ENCODE measurements at places on chromosomes 7 and 10. TPM values are rescaled to one million over a fixed set of nuclear protein-coding genes. Genes with fewer than 3 reads are reported as not detected.

GRCh38 chr7:116633131-116633988 lies 38.6 kb upstream of the MET start:
- no peak for DNase-seq

- DNase-seq = no peak
Observed at GRCh38 chr7:46996972-46997371, 584.9 kb downstream of the TNS3 start.

- DNase-seq = no peak
Observed at GRCh38 chr10:60200012-60200681, 189.5 kb downstream of the ANK3 start.

DNA sequence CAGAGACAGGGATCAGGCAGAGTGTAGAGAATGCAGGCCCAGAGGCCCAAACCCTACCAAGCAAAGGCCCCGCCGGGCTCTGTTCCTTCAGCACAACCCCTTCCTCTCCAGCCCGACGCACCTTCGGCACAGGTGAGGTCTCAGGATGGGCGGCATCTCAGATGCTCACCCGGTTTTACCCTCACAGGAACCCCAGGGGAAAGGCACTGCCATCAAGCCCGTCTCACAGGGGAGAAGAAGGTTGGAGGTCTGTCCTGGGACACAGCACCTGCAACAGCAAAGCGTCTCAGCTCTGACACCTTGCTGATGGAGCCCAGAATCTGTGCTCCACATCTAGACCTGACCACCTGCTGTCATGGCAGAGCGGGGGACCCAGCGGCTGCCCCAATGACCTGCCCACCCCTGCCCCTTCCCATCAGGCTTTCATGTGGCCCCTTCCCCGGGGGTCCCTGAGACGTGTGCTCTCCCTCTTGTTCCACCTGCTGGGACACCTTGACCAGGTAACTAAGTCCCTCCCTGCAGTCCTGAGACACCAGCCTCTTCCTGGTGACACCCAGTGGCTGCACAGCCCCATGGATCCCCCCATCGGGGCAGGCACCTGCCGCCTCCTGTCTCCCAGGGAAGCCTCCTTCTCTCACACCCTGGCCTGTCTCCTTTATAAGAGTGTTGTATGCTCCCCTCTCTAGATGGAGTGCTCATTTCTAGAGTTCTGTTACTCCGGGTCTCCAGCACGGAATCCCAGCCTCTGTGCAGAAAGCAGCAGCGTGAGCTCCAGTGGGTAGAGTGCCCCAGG lies 315.6 kb downstream of the DNAJB6 start:
- DNase-seq = no peak

DNA sequence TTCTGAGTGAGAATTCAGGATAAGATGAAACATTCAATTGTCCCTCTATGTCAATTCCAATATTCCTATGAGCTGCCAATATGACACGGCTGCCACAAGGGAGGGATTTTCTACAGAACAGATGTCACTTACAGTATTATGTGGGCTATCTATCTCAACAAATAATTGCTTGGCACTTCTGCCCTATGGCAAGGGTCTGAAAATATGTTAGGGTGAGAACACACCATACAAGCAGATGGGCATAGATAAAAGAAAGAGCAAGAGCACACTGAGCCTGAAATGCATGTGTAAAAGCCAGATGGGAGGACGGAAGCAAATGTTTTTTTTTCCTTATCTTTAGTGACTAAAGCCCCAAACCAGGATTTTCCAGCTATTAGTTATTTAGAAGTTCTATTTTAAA lies 70.1 kb upstream of the TFEC start:
- DNase-seq = no peak

DNA sequence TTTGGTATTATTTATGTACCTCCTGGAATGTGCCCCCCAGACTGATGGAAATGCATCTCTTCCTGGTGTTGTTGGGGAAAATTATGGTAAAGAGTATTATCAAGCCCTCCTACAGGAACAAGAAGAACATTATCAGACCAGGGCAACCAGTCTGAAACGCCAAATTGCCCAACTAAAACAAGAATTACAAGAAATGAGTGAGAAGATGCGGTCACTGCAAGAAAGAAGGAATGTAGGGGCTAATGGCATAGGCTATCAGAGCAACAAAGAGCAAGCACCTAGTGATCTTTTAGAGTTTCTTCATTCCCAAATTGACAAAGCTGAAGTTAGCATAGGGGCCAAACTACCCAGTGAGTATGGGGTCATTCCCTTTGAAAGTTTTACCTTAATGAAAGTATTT lies 17.0 kb downstream of the CSGALNACT2 start:
- no peak for DNase-seq

GRCh38 chr10:44576702-44577191 lies 191.8 kb upstream of the CXCL12 start:
- peak; percentile 92 for DNase-seq

GRCh38 chr7:115548756-115549155 lies 481.8 kb downstream of the TFEC start:
- DNase-seq = no peak

GRCh38 chr10:123998197-123999141 lies 94.9 kb downstream of the CHST15 start:
- peak; percentile 81 for DNase-seq

DNA sequence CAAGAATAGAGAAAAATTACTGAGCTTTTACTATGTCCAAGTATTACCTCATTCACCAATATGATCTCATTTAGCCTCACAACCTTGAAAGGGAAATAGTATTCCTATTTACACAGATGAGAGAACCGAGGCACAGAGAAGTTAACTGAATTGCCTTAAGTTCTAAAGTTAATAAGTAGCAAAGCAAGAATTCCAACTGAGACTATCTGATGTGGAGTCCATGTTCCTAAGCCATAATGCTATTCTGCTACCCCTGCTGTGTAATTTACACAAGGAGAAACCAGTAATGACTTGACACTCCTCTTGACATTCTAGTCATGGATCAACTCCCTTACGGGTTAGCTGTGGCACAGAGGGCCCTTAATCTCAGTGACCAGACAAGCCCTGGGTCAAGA lies 60.7 kb downstream of the ABCB4 start:
- DNase-seq = no peak

DNA sequence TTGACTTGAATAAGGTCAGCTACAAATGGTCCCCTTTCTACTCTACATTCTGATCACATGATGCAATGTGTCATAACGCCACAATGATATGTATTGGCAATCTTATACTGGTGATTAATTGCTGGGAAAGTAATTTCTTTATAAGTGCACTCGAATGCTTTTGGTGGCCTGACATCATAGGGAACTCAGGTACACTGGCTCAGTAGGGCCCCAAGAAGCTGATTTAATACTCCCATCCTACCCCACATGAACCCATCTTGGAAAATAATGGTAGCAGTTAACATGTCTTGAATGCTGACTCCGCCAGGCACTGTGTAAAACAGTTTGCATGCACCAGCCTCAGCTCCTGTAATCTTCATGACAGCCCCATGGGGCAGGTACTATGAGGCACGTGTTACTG lies 186.9 kb downstream of the SNX10 start:
- no peak for DNase-seq

GRCh38 chr7:63899691-63900393 lies 98.8 kb upstream of the ZNF722 start:
- no peak for DNase-seq

GRCh38 chr10:130174328-130174727 lies 38.1 kb downstream of the GLRX3 start:
- DNase-seq = no peak

GRCh38 chr7:138235207-138235606 lies 158.9 kb downstream of the AKR1D1 start:
- DNase-seq = no peak

DNA sequence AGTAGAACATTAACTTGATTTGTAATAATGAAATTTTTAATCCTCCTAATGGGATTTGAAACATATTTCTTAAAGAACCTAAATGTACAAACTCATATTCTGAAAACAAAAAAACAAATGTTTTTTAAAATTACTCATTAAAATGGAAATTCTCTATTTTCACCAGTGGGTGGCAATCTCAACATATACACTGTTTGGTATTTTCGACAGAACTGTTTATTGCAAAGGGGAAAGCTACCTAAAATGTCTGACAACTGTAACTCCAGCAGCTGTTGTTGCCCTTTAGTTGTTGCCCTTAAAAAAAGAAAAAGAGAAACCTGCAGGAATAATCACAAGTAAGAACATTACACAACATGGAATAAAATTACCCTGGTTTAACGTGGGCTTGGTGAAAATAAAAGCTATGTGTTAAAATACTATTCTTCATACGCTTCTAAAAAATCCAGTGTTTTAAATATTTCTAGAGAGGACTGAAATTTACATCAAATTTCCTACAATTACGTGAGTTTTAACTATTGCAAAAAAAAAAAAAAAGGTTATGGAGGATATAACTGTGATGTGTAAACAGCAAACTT lies 54.5 kb downstream of the COL1A2 start:
- no peak for DNase-seq

DNA sequence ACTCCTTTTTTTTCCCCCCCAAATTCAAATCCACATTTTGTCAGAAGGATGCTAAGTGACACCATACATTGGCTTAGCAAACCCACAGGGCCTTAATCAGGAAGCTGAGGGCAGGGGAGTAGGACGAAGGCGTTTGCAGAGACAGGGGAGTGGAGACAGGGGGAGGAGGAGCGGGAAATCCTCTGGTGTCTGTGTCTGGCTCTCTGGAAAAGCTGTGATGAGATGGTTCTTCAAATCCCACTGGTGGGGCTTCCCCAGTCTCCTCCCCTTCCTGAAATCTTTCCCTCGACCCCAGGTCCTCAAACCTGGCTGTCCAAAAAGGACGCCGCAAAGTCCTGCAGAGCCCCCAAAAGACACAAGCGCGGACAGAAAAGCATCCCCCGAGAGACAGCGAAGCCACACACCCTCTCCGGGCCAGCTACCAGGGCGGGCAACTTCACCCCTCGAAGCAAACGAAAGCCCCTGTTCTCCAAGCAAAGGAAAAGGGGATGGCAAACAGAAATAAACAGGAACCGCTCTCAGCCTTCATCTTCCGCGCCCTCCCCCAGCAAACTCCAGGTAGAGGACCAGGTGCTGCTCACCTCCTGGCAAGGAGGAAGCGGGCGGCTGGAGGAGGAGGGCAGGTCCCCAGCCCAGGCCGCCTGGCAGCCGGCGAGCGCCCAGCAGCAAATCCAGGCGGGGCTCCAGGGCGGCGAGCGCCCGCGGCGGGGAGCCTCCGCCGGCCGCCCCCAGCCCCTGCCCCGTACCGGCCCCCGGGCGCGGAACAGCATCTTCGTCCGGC lies 520 bp downstream of the ELAPOR2 start:
- no peak for DNase-seq

- DNase-seq = no peak
Observed at GRCh38 chr7:99111591-99111990, 32.3 kb downstream of the SMURF1 start.

GRCh38 chr10:97648562-97649404 lies 8.3 kb downstream of the PI4K2A start:
- DNase-seq = no peak

DNA sequence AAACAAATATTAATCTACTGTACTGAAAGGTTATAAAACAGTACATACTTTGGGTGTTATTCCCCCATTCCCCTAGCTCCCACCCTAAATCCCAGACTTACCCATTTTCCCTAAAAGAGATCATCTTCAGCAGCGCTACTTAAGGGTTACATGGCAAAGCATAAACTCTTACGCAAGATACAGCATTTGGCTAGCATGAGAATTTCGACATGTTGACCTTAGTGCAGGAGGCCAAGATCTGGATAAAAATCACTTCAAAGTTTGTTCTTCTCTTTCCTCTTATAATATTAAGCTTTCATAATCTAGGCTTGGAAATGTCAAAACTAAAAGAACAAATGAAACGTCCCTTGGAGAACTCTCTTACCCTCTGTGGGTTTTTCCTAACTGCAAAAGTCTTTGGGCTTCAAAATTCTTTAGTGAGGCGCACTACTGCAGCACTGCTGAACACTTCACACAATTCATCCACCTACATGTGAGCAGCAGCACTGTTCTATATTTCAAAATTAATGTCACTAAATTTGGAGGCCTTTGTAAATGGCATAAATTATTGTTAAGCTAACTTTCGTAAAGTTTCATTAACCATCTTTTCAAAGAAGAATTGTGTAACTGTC lies 59.5 kb upstream of the PDLIM1 start:
- DNase-seq = no peak

DNA sequence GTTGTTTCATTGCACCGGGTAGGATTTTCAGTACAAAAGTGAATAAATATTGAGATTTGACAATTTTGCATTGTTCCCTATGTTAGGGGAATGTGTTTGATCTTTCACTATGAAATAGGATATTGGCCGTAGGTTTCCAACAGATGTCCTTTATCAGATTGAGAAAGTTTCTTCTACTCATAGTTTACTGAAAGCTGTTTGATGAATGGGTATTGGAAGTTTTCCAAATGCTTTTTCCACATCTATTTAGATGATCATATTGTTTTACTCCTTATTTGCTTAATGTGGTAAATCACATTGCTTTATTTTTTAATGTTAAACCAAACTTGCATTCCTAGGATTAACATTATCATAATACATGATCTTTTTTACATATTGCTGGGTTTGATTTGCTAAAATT lies 177.9 kb upstream of the C7orf33 start:
- no peak for DNase-seq

GRCh38 chr7:26165950-26166683 lies 14.1 kb downstream of the NFE2L3 start:
- no peak for DNase-seq

DNA sequence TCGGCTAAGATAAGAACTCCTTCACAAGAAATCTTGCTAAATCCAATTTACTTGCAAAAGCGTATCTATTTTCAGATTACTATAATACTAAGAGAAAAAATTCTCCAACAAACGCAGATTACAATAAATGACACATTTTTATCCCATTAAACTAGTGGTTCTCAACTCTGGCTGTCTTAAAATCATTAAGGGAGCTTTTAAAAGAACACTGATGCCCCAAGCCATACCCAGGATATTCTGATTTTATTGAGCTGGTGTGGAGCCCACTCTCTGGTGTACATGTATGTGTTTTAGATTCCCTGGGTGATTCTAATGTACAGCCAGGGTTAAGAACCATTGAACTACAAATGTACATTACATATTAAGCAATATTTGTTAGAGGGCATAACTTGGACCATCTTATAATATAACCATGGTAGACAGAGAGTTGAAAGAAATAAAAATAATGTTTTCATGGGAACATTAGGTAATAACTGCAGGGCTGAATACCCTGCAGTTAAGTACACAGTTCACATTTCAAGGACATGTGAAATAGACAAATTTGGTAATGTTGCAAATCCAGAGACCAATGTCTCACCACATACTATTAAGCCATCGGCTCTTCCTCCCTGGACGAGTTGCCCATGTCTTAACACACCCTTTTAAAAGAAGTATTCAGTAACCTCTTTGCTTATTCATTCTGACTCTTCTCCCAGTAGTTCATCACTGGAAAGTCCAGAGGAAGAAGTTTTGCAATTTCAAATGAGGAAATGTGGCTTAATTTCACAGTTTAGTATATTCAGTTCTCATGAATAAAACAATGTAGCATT lies 6.2 kb downstream of the GSAP start:
- no peak for DNase-seq

The TRIL gene
- total RNA-seq = 11.0 TPM

The WNT8B gene
- not detected for total RNA-seq

The SLIT1 gene
- total RNA-seq = 0.49 TPM

The AKR1C2 gene
- total RNA-seq = 104 TPM

The LRRC61 gene
- total RNA-seq = 14.0 TPM

The COBL gene
- total RNA-seq = 9.3 TPM

The RBAK gene
- 9.3 TPM for total RNA-seq

The TNS3 gene
- total RNA-seq = 36.8 TPM

The ITGA8 gene
- 15.5 TPM for total RNA-seq

The CARD11 gene
- total RNA-seq = 2.9 TPM

The AGAP5 gene
- 5.4 TPM for total RNA-seq

The GPR158 gene
- total RNA-seq = 0.49 TPM

The MINDY4 gene
- 10.3 TPM for total RNA-seq

The LRRD1 gene
- 0.49 TPM for total RNA-seq
